ENCODE measurements at places on chromosomes 7 and 10.
A peak's percentile ranks its signal among the peaks of the same experiment; 100 is the strongest.

DNA sequence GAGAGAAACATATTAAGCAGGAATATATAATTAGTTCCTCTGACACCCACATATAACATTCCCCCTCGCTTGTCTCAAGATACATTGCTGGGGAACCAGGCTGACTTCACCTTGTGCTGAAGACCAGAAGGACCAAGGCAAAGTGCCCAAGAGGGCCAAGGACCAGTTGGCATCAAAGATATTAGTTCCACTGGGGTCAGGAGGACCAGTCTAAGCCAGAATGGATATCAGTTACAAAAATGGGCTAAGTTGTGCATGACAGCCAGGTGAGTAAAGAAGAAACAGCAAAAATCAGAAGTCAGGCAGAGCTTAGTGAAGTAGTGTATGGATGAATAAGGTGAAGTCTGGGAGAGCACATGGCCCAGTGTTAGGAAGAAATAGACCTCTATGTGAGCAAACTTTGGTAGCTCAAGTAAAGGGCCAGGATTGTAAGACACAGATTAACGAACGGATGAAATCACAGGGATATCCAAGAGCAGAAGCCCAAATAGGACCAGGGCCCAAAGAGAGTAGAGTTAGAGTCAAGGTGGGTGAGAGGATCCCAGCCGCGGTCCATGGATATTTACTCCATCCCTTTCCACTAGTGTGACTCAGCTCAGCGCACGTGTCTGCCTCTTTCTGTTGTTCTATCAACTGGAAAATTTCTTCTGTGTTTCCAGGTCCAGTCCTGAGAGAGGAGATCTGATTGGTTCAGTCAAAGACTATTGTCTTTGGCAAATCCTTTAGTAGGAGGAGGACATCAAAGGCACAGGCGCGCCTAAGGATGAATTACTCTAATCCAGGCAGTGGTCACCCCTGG lies 5.0 kb downstream of the CALD1 start:
- DNase-seq: peak; percentile 81

DNA sequence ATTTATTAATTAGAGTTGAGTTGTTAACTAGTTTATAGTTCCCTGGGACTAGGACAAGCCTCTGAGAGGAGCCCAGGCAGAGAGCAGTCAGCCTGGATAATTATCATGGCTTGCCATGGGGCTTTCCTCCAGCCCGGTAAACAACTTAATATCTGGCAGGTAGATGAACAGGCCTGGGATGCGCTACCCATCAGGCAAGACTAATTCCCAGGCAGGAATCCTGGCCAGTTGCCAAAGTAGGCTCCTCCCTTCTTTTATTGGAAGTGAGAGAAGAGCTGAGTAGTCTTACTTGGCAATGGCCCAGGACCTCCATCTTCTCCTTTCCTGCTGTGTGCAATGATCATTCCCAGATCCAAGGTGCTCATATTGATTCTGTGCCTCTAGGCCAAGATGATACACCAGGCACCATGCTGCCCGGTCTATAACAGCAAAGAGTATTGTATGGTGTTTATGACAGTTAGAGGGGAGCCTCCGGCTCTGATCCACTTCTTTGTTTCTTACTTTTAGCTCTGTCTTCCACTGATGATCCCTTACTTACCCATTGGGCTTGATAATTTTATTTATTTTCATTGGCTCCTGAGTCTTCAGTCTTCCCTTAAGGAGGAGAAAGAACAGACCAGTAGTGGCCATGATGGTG lies 408.7 kb downstream of the REEP3 start:
- DNase-seq: no peak

DNA sequence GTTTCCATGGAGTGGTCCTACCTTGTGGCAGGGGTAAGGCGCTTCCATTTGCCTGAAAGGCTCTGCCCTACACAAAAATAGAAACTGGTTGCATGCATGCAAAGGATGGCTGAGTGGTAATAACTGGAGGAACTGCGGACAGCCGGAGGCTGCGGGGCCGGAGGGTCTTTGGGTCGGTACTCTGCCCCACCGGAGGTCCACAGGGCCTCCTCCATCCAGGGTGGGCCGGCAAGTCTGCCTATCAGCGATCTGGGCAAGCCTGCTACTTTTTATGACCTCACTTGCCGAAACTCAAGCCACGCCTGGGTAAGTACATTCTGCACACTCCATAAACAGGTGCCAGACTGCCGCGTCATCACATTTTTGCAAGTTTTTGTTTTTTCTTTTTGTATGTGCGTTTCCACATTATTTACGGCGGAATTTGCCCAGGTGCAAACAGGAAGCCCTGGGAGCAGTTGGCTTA lies 30.0 kb downstream of the TACC2 start:
- DNase-seq: no peak

DNA sequence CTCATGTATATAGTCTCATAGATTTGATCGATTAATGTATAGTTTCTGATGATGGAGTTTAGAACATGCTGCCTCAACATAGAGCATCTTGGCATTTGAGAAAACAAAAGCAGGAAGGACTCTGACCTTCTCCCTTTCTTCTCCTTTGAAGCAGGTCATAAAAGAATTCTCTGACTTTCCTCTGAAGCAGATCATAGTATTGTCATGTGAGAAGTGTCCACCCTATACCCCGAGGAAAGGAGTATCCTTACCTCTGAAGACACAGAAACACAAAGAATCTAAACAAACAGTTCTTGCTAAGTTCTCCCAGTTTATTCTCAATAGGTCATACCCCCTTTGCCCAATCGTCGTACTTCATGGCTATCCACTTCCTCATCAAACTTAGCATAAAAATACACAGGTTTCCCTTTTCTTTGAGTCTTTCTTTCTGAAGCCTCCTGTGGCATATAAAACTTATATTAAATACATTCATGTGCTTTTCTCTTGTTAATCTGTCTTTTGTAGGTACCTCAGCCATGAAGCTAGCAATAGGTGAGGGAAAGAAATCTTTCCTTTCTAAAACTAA lies 194.9 kb downstream of the REEP3 start:
- no peak for DNase-seq

DNA sequence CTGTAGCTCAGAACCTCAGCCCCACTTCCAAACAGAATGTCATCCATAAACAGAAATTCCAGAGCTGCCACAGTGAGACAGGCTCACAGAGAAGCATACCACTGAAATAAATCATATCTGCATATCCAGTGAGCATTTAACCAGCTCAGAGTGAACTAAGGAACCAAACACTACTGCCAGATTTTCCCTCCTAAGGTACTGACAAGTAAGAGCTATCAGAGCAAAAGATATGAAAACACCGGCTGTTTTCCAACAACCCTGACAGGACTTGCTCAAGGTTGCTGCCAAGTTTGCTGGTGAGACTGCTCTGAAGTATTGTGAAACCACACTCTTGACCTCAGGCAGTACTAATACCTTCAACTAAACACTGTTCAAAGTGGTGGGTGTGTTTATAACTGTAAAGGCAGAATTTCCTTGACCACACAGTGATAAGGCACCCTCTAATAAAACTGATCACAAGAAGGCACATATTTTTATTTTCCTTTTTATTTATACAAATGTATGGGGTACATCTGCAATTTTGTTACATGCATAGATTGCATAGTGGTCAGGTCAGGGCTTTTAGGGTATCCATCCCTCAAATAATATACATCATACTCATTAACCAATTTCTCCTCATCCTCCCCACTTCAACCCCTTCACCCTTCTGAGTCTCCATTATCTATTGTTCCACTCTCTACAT lies 18.3 kb downstream of the SGMS1 start:
- DNase-seq: peak; percentile 84

- DNase-seq: peak; percentile 78
Observed at GRCh38 chr10:102461187-102462054, 10.1 kb upstream of the C10orf95 start.

DNA sequence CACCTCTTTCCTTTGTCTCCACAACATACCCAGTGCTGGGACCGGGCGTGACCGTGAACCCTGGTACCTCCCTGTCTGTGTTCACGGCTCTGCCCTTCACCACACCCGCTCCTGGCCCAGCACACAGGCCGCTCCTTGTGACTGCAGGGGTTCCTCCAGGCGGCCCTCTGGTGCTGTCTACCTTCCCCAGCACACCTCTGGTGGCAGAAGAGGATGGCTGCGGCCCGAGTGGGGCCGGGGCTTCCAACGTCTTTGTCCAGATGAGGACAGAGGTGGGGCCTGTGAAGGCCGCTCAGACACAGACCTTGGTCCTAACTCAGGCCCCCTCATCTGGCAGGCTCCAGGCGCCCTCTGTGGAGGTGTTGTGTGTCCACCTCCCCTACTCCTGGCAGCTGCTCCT lies 55.4 kb upstream of the SGMS1 start:
- no peak for DNase-seq

GRCh38 chr10:43594944-43595589 lies 11.2 kb upstream of the ZNF485 start:
- DNase-seq: peak; percentile 40
